ENCODE measurements at places on chromosomes 2 and 18.

- no peak for DNase-seq
Observed at GRCh38 chr18:67776929-67777328, 260.4 kb upstream of the DSEL start.

DNA sequence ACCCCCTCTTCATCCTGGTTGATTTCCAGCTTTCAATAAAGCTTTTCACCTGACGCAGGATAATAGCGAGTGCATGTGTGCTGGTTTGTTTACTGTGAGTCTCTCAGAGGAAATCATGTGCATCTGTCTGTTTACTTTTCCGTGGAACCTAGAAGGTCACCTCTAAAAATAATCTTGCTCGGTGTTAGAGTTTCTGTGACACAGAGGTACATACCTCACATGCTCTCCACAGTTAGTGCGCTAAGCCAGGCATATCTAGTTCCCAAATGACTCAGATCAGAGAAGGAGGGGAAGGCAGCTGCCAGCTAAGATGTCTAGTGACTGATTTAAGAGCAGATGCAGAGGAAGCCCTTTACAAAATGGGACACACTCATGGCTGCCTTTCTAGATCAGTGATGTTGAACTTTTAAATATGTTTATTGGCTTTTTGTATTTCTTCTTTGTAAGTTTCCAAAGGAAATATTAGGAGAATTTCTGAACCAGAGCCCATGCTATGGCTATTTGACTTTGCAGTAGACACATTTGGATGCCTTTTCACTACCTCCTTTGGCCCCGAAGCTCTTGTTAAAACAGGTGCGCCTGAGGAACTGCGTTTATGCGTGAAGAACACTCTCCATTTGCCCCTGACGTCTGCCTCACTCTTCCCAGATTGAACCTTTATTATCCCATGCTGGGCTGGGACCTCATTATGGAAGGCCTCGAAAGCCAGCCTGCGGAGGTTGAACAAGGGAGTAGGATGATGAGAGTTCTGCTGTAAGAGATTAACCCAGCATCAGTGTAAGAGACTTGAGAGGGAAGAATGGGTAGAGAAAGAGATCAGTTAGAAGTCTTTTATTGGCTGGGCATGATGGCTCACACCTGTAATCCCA, 145.6 kb downstream of the FAM161A start:
- no peak for DNase-seq

- DNase-seq, result no peak
Observed at GRCh38 chr2:239778042-239778851, 246.9 kb downstream of the NDUFA10 start.

DNA sequence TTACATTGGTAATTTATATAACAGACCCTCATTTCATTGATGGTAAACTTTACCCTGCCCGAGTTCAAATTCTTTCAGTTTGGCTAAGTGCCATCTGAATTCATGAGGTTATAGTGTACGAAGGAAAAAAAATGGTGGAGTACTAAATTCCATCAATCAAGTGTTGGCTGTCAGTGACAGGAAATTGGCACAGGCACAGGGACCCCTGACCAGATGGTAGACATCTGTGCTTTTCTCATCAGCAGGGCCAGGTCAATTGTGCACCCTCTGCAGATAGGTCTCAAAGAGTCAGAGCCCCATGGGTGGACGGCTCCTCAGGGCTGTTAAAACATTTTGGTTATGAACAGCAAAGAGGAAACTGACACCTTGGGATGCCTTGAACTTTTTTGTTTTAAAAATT, 439.2 kb downstream of the SETBP1 start:
- DNase-seq, result no peak

DNA sequence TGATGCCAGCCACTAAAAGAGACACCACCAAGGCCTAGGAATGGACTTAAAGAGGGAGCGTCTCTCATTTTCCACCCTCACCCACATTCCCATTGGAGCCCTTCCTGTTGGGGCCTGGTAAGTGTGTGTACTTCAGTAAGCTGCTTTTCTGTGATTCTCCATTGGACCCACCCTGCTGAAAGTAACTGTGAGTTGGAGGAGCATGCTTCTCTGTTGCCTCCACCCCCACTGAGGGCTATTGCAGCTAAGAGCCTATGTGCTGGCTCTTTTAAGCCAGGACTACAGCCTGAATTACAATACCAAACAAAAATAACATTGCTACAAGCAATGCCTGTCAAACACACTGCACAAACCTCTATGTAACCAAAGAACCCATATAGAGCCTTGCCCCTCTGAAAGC, 81.1 kb downstream of the TRABD2A start:
- no peak for DNase-seq

- DNase-seq, result no peak
Observed at GRCh38 chr2:171991027-171991426, 8.7 kb upstream of the METAP1D start.

GRCh38 chr2:22880161-22880560, 504.8 kb upstream of the KLHL29 start:
- no peak for DNase-seq

DNA sequence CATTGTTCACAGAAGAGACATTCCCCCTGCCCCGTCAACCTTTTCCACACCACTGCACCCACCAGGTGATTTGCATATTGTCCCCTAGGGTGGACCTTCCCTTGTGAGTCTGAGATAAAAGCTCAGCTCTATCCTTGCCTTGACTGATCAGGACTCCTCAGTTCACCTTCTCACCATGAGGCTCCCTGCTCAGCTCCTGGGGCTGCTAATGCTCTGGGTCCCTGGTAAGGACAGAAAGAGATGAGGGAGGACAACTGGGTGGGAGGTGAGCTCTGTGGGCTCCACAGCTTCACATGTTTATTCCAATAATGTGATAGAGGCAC, 1160.1 kb downstream of the RPIA start:
- no peak for DNase-seq

GRCh38 chr18:63348508-63349136, 18.4 kb downstream of the KDSR start:
- DNase-seq, result no peak

GRCh38 chr2:118851650-118852049, 4.2 kb upstream of the EN1 start:
- DNase-seq, result no peak

GRCh38 chr2:54347622-54348021, 91.6 kb upstream of the TSPYL6 start:
- no peak for DNase-seq

- no peak for DNase-seq
Observed at GRCh38 chr2:19914266-19914975, 12.6 kb upstream of the TTC32 start.

DNA sequence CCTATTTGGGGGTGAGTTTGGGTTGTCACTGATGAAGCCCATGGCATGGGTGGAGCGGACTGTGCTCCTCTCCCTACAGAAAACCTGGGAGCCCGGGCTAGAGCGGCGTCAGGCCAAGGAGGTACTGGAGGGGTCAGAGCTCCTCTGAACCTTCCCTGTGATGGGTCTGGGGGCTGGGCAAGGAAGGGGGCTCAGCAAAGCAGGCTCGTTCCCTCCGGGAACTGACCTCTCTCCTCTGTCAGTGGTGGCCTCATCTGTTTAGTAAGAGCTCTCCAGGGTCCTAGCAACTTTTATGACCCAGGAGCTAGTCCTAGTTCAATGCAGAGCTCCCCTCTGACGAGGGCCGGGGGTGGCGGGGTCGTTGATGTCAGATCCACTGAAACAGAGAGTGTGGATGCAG, 62.4 kb upstream of the OTOF start:
- DNase-seq, result no peak

DNA sequence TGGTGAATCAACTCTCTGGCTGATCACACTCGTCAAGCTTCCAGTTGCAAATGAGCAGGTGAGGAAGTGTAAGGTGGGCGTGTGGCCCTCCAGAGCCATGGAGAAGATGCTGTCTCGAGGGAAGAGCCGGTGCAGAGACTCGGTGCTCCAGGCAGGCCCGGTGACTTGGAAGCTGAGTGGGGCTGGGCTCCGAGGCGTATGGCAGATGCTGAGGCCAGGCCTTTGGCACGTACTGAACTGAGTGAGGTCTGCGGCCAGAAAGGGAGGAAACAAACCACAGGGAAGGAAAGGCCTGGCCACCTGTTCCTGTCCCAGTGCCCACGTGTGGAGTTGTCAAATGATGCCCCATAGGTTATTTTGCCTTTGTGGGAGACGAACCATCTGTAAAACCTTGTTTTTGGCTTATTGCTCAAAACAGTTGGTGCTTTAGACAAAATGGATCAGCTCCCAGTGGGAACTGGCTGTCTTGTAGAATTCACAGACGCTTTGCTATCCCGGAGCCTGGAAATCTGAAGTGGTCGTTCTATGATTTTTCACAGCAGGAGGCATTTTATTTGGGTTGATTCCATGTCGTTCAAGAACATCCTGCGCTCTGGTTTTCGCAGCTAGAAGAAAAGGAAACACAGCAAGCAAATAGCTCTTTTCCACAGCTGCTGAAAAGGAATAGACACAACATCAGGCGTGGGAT, 117.5 kb upstream of the TMEM18 start:
- DNase-seq, result no peak

GRCh38 chr2:232950751-232951150, 62.3 kb downstream of the NGEF start:
- DNase-seq, result no peak

- DNase-seq, result no peak
Observed at GRCh38 chr2:160993654-160994061, 166.6 kb upstream of the TANK start.

DNA sequence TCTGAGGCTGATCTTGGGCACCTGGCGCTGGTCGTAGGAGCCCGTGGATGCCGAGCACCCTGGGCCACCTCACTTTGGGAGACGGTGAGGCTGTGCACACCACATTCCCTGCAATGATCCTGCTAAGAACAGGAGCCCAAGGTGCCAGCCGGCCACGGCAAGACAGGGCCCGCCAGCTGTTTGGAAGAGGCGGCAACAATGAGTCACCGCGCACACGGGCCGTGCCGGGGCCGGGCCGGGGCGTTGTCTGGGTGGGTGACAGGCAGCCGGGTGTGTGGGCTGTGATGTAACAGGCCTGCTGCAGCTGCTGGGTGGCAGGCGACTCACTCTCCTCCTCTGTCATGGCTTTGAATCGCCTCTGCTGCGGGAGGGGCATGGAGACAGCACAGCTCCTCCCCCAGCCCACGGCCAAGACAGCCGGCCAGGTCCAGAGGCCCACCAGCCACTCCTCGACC, 49.7 kb upstream of the ODC1 start:
- DNase-seq, result peak; percentile 94

DNA sequence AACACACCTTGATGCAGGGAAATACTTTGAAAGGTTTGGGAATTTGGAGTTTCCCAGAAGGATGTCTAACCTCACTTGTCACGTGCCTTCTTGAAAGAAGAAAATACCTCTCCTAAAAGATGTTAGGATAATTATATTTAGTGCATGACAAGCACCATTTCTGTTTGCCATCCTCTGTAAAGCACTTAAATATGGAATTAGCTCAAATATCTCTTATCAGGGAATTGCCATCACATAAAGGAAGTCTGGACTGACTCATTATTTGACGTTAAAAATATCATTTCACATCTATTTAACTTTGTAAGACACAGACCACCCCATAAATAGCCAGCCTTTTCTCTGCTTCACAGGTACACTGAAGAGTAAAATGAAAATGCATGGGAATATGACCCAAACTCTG, 140.1 kb downstream of the STK39 start:
- DNase-seq, result no peak

GRCh38 chr2:73307720-73308119, 14.4 kb upstream of the EGR4 start:
- no peak for DNase-seq

GRCh38 chr2:25409468-25409867, 67.7 kb upstream of the DNMT3A start:
- no peak for DNase-seq

- DNase-seq, result no peak
Observed at GRCh38 chr2:29549069-29549380, 372.4 kb downstream of the ALK start.

- DNase-seq, result no peak
Observed at GRCh38 chr2:66853585-66853984, 418.7 kb downstream of the MEIS1 start.

- peak; percentile 10 for DNase-seq
Observed at GRCh38 chr2:148021886-148022285, 995 bp downstream of the MBD5 start.

GRCh38 chr2:13682540-13683272, 949.8 kb upstream of the LRATD1 start:
- no peak for DNase-seq

- peak; percentile 57 for DNase-seq
Observed at GRCh38 chr2:176729706-176730569, 460.7 kb downstream of the MTX2 start.

DNA sequence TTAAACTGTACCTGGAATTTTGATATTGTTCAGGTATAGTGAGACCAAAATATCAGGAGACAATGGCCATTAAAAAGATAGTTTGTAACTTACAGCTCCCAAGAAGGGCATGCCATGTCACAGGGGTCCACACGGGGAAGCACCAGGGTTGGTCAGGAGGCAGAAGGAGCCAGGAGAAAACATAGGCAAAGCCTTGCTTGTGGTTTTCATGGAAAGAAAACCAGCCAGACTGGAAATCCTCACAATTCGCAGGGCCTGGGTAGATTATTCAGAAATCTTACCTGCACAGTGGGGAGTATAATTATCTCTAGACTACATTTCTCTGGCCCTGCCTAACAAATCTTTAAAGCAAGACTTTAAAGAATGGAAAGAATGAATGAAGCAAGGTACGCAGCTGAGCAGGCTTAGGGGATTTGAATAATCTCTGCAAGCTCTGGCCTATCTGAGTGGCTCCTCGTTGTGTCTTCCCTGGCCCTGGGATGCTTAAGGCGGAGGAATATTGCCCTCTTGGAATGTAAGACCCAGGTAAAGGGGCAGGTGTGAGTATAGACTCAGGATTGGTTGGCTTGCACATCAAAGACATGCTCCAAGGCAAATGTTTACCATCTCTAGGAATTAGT, 66.9 kb upstream of the CDC42EP3 start:
- no peak for DNase-seq

GRCh38 chr18:35688757-35689156, 107.2 kb downstream of the GALNT1 start:
- no peak for DNase-seq

GRCh38 chr2:40197121-40197520, 254.8 kb downstream of the SLC8A1 start:
- DNase-seq, result no peak

DNA sequence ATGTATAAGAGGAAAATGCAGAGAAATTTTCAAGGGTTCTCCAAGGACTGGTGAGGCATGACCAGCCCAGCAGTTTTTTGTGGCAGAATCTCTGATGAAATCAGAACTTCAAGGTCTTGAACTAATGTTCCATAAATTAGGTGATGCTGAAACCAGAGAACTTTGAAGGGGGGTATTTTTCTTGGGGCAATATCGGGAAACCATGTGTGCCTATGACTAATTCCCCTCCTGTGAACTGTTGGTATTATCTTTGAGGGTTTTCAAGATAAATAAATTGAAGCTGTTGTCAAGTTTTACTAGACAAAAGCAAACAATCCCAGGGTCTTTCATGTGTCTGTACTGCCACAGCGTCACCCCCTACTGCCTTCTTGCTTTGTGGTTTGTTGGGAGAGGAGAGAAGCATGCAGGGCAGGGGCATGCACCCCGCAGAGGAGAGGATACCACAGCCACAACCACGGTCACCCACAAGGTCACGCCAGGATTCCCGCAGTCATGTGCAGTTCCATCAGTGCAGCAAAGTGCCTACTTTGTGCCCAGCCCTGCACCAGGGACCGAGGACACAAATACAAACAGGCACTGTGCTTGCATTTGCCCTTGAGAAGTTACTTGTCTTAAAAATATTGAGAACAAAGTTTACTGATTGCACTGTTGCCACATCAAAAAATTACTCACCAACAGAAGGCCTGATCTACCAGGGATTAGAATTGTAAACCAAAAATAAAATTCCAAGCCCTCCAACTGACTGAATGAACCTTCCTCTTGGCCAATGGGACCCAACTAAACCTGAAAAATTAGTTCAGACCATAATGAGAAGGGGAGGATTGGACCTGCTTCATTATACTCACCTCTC, 413.3 kb upstream of the TRIB2 start:
- no peak for DNase-seq

- DNase-seq, result no peak
Observed at GRCh38 chr2:63422556-63422955, 165.7 kb downstream of the WDPCP start.
